SW480 (cell line): ENCODE measurements at places on chromosomes 6 and 20.

GRCh38 chr6:13992417-13993055 lies 67.8 kb downstream of the RNF182 start:
- no peak for DNase-seq

DNA sequence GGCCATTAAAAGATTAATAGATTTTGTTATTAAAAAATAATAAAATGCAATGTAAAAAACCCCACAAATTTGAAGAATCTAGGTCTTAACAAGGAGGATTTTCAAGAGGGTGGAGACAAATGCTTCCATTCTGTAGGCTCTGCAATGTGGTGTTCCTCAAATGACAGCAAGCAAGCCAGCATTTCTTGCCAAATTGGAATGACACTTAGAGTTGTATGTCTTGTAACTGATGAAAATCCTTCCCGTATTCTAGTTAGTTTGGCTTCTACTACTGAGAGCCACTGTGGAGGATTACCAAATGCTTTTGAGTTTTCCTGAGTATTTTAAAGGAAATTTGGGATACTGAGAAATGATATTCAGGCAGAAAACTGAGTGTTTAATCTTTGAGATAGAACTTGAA lies 1225.5 kb upstream of the CITED2 start:
- DNase-seq: no peak

DNA sequence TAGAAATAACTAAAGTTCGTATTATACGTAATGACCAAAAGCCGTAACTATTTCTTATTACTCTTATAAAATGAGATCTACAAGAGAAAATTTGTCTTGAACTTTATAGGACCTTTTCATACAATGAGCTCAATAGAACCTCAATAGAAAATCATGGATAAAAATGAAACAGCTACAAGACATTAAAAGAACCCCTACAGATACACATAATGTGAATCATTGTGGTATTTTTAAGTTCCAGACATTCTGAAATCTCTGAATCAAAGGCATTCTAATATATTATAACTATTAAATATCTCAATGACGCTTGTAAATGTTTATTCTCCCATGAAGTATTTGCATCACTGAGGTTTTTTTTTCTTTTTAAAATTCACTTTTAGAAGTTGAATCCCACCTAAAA lies 22.2 kb upstream of the POU3F2 start:
- DNase-seq: no peak

DNA sequence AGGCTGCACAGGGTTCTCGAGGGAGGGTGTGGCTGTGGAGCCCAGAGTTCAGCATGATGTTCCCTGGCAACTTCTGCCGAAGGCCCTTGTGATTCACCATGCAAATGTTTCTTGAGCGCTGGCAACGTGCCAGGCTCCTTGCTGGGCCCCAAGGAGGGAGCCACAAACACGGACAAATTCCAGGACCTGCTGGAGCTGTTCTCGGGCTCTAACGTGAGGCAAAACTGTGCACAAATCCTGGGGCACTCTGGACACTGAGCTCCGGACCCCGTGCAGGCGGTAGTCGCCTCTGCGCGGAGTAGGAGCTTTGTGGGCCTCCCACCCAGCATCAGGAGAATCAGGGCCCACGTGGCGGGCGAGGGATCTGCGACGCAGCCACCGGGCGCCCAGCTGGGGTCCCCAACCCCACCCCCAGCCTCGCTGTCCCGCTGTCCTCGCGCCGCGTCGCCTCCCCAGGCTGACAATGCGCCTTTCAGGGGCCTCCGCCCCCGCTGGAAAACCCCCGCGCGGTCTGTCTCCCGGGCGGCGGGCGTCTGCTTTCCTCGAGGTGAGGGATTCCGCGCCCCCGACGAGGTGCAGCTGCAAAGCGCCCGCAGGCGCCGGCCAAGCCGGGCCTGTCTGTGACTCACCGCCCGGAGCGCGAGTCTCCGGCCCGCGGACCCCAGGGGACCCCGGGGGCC lies 31.7 kb upstream of the SCUBE3 start:
- peak; percentile 18 for DNase-seq

- DNase-seq: no peak
These were observed 70.8 kb upstream of the RIPOR2 start for GRCh38 chr6:25006565-25007001.

GRCh38 chr6:135085700-135086413 lies 31.2 kb upstream of the HBS1L start:
- no peak for DNase-seq
